Activated naive CD8-positive, alpha-beta T cell treated with anti-CD3 and anti-CD28 coated beads, Interleukin-2, amount 50 U/mL, for 24 hours (primary cell): ENCODE measurements at places on chromosomes 2 and 18.

DNA sequence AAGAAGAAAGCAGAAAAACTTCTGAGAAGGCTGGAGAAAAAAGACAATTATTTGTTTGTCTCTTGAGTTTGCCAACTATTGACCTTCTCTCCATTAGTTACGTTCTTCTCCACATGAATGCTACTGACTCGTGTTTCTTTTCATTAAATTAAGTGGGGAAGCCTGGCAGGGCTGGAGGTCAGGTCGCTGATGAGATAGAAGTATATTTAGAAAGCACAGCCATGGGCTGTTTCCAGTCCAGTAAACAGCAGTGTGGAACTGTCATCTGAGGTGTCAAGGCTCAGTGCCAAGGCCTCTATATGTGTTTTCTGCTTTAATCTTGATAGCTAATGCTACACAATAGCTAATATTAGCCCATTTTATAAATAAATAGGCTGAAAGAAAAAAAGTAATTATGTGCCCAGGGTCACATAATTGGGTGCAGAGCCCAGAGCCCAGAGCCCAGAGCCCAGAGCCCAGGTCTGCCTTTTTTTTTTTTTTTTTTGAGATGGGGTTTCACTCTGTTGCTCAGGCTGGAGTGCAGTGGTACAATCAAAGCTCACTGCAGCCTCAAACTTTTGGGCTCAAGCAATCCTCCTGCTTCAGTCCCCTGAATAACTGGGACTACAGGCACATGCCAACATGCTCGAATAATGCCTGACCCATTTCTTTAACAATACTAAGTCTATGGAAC is 6.3 kb downstream of the MSGN1 start:
- H3K36me3 ChIP-seq = no peaks in the 10 kb centered on the region
- no peak overlapping the region for H3K4me3 ChIP-seq
- H3K27ac ChIP-seq = no peak overlapping the region
- no peak for DNase-seq
- H3K27me3 ChIP-seq = peaks cover 8% of the 10 kb centered on the region
- peaks cover 3% of the 10 kb centered on the region for H3K4me1 ChIP-seq

GRCh38 chr2:143428700-143429099 is 299.5 kb downstream of the ARHGAP15 start:
- H3K27me3 ChIP-seq = no peaks in the 10 kb centered on the region
- no peak overlapping the region for H3K4me3 ChIP-seq
- H3K36me3 ChIP-seq = peaks cover 2% of the 10 kb centered on the region
- H3K4me1 ChIP-seq = peaks cover 34% of the 10 kb centered on the region
- H3K27ac ChIP-seq = no peak overlapping the region

DNA sequence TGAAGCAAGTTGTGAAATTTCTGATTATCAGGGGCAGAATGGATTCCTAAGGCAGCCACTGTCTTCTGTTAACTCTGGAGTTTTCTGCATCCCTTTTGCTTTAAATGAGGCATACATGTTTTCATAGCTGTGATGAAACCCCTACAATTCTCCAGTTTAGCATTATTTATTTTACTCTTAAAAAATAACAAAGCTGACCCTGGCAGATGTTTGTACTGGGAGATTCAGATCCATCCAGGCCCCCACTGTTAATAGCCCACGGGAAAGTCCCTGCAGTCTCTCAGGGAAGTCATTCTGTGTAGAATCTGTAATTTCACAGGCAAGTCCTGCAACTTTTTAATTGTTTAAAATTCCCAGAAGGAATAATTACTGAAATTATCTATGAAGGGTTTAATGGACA is 353 bp upstream of the SULT1C4 start:
- no peaks in the 10 kb centered on the region for H3K4me1 ChIP-seq
- no peak overlapping the region for H3K27ac ChIP-seq
- no peak for DNase-seq

- peaks cover 4% of the 10 kb centered on the region for H3K4me1 ChIP-seq
- no peak overlapping the region for H3K27ac ChIP-seq
These were observed 3.3 kb downstream of the APCDD1 start for GRCh38 chr18:10457767-10458166.

GRCh38 chr2:118322406-118322805 is 234.1 kb downstream of the INSIG2 start:
- no peak overlapping the region for H3K4me3 ChIP-seq
- H3K27ac ChIP-seq = no peak overlapping the region
- no peaks in the 10 kb centered on the region for H3K4me1 ChIP-seq
- peaks cover 29% of the 10 kb centered on the region for H3K27me3 ChIP-seq

GRCh38 chr2:118848381-118849225 is 1.2 kb upstream of the EN1 start:
- peaks cover 2% of the 10 kb centered on the region for H3K36me3 ChIP-seq
- peak; percentile 9 for DNase-seq
- peaks cover 32% of the 10 kb centered on the region for H3K4me1 ChIP-seq

- DNase-seq = no peak
- no peak overlapping the region for H3K27ac ChIP-seq
- peaks cover 49% of the 10 kb centered on the region for H3K4me1 ChIP-seq
- H3K36me3 ChIP-seq = no peaks in the 10 kb centered on the region
These were observed 25.0 kb downstream of the FAM178B start for GRCh38 chr2:96961210-96961950.

DNA sequence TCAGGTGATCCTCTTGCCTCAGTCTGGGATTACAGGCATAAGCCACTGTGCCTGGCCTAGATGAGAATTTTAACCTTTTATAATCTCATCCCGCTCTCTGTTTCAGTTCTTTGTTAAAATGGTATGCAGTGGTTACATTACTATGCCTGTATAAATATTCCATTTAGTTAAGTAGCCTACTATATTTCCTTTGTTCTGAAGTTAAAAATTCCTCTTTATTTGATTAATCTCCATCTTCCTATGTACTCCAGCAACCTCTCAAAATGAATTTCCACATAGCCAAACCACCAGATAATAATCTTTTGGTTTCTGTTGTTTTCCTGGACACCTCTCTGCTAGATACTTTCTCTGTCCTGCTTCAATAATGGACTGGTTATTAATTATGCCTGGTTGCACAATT is 15.8 kb downstream of the RAB10 start:
- H3K4me3 ChIP-seq = no peak overlapping the region
- no peak for DNase-seq
- no peaks in the 10 kb centered on the region for H3K27me3 ChIP-seq

DNA sequence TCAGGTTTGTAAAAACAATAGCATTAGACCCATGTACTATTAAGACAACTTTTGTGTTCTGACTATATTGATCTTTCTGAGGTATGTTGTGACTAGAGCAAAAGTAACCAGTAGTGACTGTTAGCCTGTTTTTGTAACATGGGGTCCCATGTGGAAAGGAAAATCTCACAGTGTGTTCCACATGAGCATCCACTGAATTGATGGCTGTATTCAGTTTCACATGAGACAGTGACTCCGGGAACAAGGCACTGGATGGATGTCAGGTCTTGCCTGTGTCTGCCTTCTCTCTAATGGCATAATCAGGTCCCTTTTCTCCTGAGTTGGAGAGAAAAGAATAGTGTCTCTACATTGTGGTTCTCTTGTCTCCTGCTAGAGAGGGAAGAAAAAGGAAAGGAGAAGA is 27.5 kb downstream of the TMEM178A start:
- no peak overlapping the region for H3K27ac ChIP-seq
- H3K4me1 ChIP-seq = no peaks in the 10 kb centered on the region
- no peak overlapping the region for H3K4me3 ChIP-seq
- peaks cover 2% of the 10 kb centered on the region for H3K36me3 ChIP-seq
- peaks cover 16% of the 10 kb centered on the region for H3K27me3 ChIP-seq
- DNase-seq = no peak

GRCh38 chr2:7427293-7428060 is 510.3 kb downstream of the RNF144A start:
- DNase-seq = no peak
- peak overlapping the region; percentile 32 for H3K4me3 ChIP-seq
- peaks cover 44% of the 10 kb centered on the region for H3K4me1 ChIP-seq
- H3K27me3 ChIP-seq = peaks cover 2% of the 10 kb centered on the region
- H3K27ac ChIP-seq = peak overlapping the region; percentile 94

DNA sequence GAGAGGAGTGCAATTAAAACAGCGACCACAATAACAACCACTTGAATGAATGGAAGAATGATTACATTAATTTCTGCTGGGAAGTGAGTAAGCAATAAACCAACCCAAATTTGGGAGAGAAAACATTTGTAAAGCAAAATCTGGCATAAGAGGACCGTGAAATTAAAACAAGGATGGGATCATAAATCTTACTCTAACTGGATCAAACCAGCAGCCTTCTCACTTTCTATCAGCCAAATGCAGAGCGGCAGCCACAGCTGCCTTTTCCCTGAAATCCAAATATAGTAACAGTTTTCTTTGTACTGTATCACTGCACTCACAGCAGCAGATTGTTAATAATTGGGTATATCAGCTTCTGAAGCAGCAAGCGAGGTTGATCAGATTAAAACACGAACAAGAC is 245.2 kb upstream of the REG3G start:
- DNase-seq = no peak
- H3K27me3 ChIP-seq = no peaks in the 10 kb centered on the region
- no peaks in the 10 kb centered on the region for H3K36me3 ChIP-seq
- H3K27ac ChIP-seq = no peak overlapping the region
- no peak overlapping the region for H3K4me3 ChIP-seq
- no peaks in the 10 kb centered on the region for H3K4me1 ChIP-seq

DNA sequence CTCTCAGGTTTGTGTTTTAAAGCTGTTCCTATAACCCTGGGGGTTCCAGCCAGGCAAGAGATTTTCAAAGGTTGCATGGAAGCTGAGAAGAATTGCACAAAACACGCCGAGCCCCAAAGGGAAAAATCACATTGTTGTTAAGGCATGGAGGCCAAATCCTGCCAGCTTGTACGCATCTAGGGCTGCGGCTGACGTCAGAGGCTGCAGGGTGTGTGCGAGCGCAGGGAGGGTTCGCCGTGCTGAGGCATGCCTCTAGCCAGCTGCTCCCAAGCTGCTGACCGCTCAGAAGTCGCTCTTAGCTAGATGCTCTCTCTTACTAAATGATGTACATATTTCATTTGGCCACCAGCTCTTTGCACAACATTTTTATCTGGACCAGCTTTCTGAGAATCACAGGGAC is 191.8 kb downstream of the LPIN1 start:
- H3K4me1 ChIP-seq = peaks cover 5% of the 10 kb centered on the region
- H3K4me3 ChIP-seq = no peak overlapping the region
- H3K27ac ChIP-seq = no peak overlapping the region
- H3K27me3 ChIP-seq = no peaks in the 10 kb centered on the region
- H3K36me3 ChIP-seq = no peaks in the 10 kb centered on the region

GRCh38 chr2:105406221-105406620 is 7.4 kb upstream of the FHL2 start:
- no peak overlapping the region for H3K27ac ChIP-seq
- H3K4me1 ChIP-seq = no peaks in the 10 kb centered on the region
- H3K27me3 ChIP-seq = peaks cover 1% of the 10 kb centered on the region
- DNase-seq = no peak

DNA sequence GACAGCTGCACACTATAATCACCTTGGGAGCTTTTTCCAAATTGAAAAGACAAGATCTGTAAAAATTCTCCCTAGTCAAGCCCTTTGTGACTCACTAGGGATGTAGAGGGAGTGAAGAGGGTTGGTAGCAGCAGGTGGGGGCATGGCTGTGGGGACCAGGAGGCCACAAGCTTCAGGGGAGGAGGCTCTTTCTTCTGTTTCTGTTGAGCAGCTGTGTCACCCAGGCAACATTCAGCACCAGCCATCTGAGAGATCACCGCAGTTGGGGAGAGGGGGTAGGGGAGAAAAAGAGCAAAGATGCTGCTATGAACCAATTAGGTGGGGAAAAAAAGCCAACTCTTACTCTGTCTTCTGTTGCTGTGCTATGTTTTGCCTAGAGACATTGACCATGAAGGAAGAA is 352.3 kb upstream of the MEIS1 start:
- no peaks in the 10 kb centered on the region for H3K4me1 ChIP-seq
- H3K27ac ChIP-seq = no peak overlapping the region
- peaks cover 4% of the 10 kb centered on the region for H3K27me3 ChIP-seq

DNA sequence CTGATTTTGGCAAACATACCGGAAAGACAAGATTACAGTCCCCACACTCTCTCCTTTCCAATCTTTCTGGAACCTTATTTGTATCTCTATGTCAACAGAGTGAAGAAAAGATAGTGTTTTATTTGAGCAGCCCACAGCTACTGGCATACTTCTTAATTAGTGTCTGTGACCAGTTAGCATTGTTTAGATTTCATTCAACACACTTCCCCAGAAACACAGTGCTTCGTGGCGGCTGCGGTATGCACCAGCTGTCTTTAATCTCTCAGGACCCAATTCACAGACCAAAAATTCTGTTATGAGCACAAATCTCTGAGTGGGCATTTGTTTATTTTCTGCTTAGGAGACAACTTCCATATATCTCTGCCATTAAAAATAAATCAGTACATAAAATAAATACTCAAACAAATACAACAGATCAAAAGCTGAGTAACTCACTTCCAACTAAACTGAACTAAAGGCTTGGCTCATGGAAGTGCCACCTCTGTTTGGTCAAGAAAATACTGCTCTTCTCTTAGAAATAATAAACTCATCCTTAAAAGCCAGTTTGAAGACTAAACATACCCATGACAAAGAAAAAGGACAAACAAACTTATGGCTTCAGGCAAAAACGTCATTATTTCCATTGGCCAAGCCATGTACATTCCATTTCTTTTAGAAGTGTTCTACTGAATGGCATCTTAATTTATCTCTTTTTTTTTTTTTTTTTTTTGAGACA is 392.4 kb downstream of the TXNL1 start:
- no peaks in the 10 kb centered on the region for H3K36me3 ChIP-seq
- H3K27me3 ChIP-seq = no peaks in the 10 kb centered on the region
- no peak overlapping the region for H3K4me3 ChIP-seq
- no peak overlapping the region for H3K27ac ChIP-seq

- H3K27ac ChIP-seq = no peak overlapping the region
- H3K27me3 ChIP-seq = peaks cover under 1% of the 10 kb centered on the region
- H3K4me1 ChIP-seq = peaks cover 7% of the 10 kb centered on the region
- no peak for DNase-seq
- peaks cover 2% of the 10 kb centered on the region for H3K36me3 ChIP-seq
These were observed 146.6 kb upstream of the ITGA6 start for GRCh38 chr2:172280571-172281361.

DNA sequence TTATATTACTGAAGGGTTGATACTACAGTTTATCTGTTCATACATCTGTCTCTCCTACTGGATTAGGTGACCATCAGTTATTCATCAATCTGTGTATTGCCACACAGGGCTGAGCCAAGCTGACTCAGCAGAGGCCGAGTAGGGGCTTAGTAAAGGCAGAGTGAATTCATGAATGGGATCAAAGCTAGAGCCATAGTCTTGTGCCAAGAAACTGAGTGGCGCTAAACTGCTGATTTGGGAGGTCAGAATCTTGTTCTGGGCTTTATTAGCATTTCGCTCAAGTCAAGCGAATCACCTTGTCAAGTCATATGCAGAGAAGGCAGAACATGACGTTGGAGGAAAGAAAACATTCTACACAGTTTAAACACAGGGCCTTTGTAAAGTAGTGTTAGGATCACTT is 34.1 kb downstream of the SOCS6 start:
- no peak overlapping the region for H3K27ac ChIP-seq
- no peaks in the 10 kb centered on the region for H3K27me3 ChIP-seq
- no peaks in the 10 kb centered on the region for H3K36me3 ChIP-seq
- no peaks in the 10 kb centered on the region for H3K4me1 ChIP-seq

- H3K4me3 ChIP-seq = no peak overlapping the region
- H3K27ac ChIP-seq = no peak overlapping the region
- no peak for DNase-seq
These were observed 102.5 kb upstream of the CRIM1 start for GRCh38 chr2:36253086-36253485.
